ENCODE measurements at places on chromosomes 4 and X.
A peak's percentile ranks its signal among the peaks of the same experiment; 100 is the strongest.

DNA sequence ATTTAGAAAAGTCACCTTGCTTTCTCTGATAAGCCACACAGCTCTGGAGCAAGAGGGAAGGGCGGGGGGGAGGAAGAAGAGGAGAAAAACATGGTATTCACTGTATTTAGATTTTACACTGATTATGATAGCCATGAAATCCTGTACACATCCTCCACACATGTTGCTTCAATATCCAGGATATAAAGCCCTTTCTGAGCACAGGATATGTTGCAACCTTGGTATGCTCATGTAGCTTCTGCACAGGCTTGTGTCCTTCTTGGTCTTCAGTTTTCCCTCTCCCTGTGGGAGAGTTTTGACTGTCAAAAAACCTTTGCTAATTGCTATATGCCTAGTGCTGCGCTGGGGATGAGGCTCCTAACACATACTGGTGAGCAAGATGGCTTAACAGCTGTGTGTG is 61.9 kb upstream of the DAPP1 start:
- no peak for DNase-seq

DNA sequence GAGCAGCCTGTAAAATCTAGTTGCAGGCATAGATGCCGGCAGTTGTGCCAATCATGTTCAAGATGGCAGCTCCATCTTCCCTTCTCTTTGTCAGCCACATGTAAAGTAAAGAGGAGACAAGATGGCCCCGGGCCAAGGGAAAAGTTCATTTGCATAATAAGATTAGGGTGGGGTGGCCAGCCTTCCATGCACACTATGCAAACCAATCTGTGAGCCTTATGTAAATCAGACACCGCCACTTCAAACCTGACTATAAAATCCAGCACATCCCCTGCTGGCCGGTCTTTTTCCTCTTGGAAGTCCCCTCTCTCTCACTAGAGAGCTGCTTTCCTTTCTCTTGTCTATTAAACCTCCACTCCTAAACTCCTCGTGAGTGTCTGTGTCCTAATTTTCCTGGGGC is 78.9 kb upstream of the CBR4 start:
- no peak for DNase-seq

- no peak for DNase-seq
These were observed 69.4 kb downstream of the TBC1D9 start for GRCh38 chr4:140686796-140687195.

GRCh38 chr4:81093720-81094401 is 63.4 kb downstream of the BMP3 start:
- DNase-seq: no peak

- DNase-seq: no peak
These were observed 3.2 kb downstream of the MAOB start for GRCh38 chrX:43878906-43879526.

GRCh38 chr4:175330236-175330635 is 412.1 kb downstream of the ADAM29 start:
- DNase-seq: no peak

- DNase-seq: no peak
These were observed 166.7 kb downstream of the PRDM5 start for GRCh38 chr4:120755864-120756263.

GRCh38 chr4:113131621-113132020 is 82.2 kb downstream of the ANK2 start:
- no peak for DNase-seq

DNA sequence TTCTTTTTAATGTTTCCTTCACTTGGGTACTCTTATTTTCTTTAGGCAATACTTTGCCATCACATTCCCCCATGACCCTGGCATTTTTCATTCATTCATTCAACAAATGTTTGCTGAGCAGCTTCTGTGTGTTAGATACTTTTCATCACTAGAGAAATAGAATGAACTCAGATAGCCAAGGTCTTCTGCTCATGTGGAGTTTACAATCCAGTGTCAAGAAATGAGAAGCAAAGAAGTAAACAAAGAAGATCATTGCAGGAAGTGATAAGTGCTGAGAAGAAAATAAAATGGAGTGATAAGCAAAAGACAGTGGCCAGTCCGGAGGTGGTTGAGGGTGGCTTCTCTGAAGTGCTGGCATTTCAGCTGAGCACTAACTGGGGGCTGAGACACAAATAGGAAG is 63.1 kb downstream of the LIMCH1 start:
- DNase-seq: no peak

DNA sequence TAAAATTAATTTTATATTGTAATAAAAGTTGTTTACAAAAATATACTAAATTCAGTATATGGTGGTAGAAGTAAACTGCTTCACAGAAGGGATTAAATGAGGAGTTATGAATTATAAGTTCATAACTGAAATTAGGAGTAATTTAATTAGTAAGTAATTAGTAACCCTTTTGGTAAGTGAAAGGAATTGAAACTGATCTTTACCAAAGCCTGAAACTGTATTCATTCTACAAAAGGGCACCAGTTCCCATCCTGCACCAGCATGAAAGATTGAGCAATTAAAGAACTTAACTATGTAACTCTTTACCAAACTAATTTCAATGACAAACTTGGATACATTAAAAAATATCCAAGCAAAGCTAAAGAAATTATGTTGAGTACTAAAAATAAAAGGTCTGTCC is 8.2 kb downstream of the MED14 start:
- DNase-seq: no peak

GRCh38 chr4:46354701-46355262 is 35.1 kb downstream of the GABRA2 start:
- DNase-seq: no peak

DNA sequence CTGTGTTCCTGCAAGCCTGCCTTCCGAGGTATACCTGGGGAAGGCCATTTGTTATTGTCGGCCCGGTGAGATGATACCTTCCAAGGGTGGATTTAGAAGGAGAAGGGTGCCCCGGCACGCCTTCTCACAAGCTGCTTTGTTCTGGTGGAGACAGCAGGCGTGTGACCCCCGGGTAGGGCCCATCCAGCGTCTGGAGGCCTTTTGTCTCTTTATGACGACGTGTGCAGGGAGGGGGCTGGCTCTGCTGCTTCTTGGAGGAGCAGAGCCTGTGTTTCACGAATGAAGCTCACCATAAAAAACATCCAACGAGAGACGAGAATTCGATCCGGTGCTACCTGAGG is 45.3 kb downstream of the SHOX start:
- DNase-seq: no peak

- DNase-seq: no peak
These were observed 11.2 kb downstream of the SLC25A6 start for GRCh38 chrX:1380672-1381233.

- no peak for DNase-seq
These were observed 241.1 kb downstream of the TACR3 start for GRCh38 chr4:103478734-103479133.

GRCh38 chrX:40237731-40238178 is 140.0 kb upstream of the BCOR start:
- DNase-seq: no peak

DNA sequence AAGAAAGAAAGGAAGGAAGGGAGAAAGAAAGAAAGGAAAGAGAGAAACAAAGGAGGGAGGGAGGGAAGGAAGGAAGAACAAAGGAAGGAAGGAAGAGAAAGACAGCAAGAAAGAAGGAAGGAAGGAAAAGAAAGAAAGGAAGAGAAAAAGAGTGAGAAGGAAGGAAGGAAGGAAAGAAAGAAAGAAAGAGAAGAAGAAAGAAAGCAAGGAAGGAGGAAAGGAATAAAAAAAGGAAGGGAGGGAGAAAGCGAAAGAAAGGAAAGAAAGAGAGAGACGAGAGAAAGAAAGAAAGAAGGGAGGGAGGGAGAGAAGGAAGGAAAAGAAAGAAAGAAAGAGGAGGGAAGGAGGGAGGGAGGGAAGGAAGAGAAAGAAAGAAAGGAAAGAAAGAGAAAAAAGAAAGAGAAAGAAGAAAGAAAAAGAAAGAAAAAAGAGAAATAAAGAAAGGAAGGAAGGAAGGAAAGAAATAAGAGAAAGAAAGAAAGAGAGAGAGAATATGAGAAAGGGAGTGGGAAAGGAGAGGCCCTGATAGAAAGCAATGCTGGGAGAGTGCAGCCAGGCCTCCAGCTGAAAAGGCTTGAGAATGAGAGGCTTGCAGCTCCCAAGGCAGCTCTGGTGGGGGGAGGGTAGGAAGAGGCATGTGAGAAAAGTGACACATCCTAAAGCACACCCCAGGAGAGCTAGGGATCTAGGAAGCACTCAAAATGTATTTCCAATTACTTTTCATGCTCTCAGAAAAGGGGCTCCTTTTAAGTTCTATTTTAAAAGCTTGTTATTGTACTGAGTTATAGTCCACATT is 134.0 kb upstream of the ZIC3 start:
- DNase-seq: no peak

GRCh38 chrX:7021991-7022390 is 125.5 kb upstream of the STS start:
- no peak for DNase-seq

DNA sequence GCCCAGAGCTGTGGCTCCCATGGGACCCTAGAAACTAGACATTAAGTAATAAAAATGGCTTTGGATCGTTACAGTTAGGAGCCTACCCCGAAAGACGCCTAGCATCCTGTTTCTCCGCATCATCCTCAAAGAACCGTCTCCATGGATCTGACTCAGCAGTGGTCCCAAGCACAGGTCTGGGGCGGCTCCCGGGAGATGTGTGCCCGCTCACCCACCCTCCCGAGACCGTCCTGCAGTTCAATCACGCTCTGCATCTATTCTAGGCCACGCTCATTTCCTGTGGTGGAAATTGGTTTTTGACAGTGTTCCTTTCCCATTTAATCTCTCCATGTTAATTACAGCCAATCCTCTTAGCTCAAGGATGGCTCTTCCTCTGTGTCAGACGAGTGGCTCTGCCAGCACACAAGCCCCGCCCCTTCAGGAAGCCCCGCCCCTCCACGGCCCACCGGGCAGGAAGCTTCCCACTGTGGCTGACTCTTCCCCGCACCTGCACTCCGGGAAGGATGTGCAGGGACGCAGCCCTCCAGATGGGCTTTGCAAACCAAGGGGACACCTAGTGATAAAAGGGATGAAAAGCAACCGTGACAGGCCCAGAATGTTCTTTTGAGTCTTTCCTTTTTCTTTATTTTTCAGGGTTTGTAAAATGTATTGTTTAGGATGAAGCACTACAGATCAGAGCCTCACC is 34.5 kb upstream of the HELT start:
- peak; percentile 30 for DNase-seq

DNA sequence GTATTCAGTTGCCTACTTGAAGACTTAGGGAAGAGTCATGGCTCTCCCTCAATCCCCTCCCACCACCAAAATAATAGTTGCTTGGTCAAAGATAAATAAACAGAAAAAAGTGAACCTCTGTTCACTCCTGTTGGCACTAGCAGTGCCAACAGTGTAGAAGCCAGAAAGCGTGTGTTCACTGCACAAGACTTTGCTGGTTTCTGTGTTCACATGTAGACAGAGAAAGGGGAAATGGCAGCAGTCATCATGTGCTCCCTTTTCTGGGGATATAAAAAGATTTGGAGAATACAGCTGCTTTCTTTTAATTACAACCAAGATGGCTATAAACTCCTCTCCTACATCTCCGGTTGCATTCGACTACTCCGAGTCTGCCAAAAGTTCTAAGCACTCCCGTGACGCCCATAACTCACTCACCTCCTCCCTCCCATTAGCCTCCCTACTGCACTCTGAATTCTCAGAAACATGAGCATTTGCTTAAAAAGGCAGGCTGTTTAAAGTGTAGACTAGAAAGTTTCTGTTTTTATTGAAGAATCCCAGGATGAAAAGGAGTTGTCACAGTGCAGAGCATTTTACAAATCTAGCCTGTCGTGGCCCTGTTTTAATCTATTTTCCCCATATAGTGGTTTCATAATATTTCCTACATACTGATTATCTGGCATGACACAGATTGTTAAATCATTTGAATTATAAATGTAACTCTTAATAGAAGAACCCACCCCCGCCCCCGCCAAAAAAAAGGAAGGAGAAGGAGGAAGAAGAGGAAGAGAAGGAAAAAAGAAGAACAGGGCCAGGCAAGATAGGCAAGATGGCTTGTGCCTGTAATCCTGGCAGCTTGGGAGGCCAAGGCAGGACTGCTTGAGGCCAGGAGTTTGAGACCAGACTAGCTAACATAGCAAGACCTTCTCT is 16.7 kb downstream of the LGI2 start:
- DNase-seq: no peak

DNA sequence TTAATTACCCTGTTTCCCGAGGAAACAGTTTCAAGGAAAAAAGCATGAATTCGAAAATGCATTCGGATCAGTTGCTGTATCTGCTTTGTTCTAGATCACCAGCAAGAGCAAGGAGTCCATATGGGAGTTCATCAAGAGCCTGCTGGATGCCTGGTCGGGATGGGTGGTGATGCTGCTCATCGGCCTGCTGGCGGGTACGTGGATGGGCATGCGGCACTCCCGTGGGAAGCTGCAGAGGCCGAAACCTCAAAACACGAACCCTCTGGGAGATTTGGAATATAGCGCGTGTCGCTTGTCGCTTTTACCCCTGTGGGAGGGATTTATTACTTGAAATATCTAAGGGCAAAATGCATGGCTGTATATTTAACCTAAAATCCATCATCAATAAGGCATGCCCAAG is 30.6 kb downstream of the CLCN4 start:
- no peak for DNase-seq

GRCh38 chrX:85109235-85109634 is 105.6 kb downstream of the APOOL start:
- peak; percentile 13 for DNase-seq

- DNase-seq: no peak
These were observed 156.1 kb downstream of the GRXCR1 start for GRCh38 chr4:43048570-43048969.

- no peak for DNase-seq
These were observed 837.9 kb downstream of the STPG2 start for GRCh38 chr4:97305351-97305750.

DNA sequence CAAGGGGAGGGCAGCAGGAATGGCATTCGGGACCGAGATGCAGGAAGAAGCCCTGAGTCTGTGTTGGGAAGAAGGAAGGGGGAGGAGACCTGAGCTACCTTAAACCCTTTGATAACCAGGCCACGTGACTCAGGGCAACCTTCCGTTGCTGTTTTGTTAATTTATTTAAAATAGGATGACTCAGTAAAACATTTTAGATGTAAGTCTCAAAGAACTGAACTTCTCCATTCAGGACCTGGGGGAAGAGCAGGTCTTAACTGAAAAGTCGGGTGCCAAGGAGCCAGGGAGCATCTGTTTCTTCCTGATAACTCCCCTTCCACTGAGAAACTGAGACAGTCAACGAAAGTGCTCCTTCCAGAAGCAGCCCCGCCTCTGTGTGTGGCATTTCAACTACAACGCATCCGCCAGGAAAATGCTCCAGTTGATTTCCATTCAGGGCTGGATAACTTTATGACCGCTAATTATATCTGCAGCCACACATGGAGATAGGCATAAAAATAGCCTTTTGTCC is 88.0 kb downstream of the IRF2 start:
- DNase-seq: no peak

- DNase-seq: no peak
These were observed 175.8 kb downstream of the PPP1R2C start for GRCh38 chrX:42602136-42602535.

GRCh38 chr4:152352215-152352614 is 183.7 kb downstream of the FBXW7 start:
- DNase-seq: no peak

DNA sequence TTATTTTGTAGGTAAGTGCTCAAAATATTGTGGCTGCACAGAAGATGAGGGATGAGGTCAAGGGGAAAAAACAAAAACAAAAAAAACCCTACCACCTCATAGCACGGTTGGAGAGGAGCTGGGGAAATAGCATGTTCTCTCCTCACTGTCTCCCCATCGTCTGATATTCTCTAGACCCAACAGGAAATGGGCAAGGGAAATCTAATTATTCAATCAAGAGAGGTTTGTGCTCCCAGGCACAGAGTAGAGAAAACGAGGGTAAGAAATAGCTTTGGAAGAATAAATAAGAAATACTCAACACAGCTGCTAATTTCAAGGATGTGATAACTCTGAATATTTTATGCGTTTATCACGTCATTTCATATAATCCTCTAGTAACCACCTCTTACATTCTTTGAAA is 619.2 kb upstream of the GNPDA2 start:
- DNase-seq: no peak

GRCh38 chr4:83323136-83323535 is 11.5 kb downstream of the HPSE start:
- DNase-seq: no peak

All from NCI-H2227 treated with DMSO at 0.1 percent for 48 hours (cell line).